Urothelium cell line (cell line): ENCODE measurements at places on chromosomes 12 and 14.

- DNase-seq = peak; percentile 34
Observed at GRCh38 chr14:20219033-20219432, 4.5 kb upstream of the OR11H6 start.

GRCh38 chr14:61476754-61477410 lies 155.5 kb downstream of the PRKCH start:
- DNase-seq = no peak

- DNase-seq = no peak
Observed at GRCh38 chr12:44618946-44619345, 257.2 kb downstream of the NELL2 start.

- DNase-seq = peak; percentile 98
Observed at GRCh38 chr14:69543341-69544115, 31.1 kb downstream of the CCDC177 start.

GRCh38 chr14:22551605-22551997 lies 37.4 kb downstream of the DAD1 start:
- DNase-seq = no peak

DNA sequence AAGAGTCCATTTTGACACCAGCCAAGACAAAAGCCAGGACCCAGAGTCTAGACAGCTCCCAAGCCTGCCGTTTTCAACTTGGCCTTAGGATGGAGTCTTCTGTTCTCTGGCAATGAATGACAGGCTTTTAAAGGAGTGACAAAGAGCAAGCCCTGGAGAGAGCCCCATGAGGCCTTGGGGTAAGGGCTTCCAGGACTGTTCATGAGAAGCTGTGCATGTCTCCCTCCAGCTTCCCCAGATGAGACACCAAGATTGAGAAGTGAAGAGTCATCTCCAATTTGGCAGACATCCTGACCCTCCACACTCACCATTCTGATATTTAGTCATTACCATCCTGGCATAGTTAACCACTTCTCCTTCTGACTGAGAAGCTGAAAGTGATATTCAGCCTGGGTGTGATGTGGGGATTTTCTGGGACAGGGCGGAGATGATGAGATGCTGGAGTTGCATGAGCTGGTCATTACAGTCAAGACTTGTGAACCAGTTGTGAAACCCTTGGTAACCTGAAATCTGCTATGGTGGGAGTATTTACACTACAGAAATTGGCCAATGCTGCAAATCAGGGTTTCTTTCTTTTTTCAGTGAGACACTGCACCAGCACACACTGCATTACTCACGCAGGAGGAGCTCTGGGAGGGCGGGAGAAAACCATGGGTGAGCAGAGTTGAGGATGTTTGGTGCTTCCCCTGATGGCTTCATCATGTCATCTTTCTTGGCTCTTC lies 77.8 kb downstream of the VCPKMT start:
- peak; percentile 62 for DNase-seq

DNA sequence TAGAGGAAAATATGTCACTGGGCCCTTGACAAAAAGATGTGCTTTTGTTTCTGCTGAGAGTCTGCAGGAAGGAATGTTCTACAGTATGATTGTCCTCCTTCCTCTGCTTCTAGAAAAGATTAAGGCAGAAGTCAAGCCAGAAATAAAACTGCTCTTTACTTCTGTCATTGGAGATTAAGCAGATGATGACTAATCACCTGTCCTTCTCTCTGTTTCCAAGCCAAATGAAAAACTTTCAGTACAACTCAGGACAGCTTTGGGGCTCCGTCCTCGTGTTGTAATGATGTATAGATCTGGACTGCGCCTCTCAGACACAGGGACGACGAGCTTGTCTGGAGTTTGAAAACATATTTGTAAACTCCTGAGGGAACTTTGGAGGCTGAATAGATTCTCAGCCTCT lies 159.3 kb downstream of the DYRK2 start:
- DNase-seq = no peak

DNA sequence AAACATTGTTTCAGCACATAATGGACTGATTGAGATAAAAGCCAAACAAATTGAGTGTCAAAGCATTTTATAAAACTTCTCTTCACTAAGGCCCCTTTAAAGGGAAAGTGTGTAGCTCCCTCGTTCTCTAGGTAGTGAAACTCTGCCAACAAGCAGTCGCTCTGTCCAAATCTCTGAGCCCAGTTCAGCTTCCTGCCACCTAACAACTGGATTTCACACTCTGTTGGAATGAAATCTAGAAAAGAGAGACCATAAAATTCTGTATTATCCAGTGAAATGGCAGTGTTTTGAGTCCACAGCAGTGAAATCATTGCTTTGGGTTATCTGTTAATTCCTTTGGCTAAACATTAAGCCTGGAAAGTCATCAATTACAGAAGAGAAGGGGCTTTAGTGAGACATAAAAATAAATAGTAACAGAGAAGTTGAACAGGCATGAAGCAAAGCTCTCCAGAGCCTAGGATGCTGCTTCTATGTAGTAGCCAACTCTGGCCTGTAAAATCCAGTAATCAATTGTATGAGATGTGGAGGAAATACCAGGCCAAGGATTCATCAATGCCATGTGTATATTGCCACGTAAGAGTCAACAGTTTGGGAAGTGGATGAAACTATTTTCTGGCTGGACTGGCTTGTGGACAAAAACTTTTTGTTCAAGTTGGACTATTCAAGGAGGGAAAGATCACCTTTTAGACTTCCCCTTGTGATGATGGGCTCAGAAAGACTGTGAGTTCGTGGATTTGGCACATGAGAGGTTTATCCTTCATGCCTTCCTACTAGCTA lies 122.5 kb downstream of the WIF1 start:
- no peak for DNase-seq

- no peak for DNase-seq
Observed at GRCh38 chr12:29225834-29226233, 76.8 kb downstream of the FAR2 start.

- DNase-seq = no peak
Observed at GRCh38 chr12:113673458-113674238, 202.0 kb upstream of the LHX5 start.

- peak; percentile 64 for DNase-seq
Observed at GRCh38 chr12:6828781-6829535, 751 bp downstream of the P3H3 start.
